ENCODE measurements at places on chromosomes 2 and 18.

DNA sequence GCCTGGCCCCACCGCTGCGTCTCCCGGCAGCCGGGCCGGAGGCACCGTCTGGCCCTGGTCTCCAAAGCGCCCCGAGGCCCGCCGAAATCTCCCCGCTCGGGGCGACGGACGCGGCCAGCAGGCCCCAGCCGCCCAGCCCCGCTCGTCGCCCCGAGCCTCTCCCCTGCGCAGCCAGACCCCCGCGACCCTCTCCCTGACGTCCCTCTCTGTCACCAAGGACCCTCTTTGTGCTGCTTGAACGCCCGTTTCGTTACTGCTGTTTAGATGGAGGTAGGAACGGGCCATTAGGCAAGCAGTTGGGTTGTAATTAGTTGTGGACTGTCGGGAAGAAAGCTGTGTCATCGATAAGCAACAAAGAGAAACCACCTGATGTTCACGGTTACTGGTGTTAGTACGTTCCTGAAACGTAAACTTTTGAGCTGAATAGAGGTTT is 686 bp downstream of the UBXN4 start:
- H3K4me3 ChIP-seq = peak overlapping the region; percentile 98
- H3K27me3 ChIP-seq = no peaks in the 10 kb centered on the region
- peaks cover 34% of the 10 kb centered on the region for H3K4me1 ChIP-seq

- peaks cover 44% of the 10 kb centered on the region for H3K4me1 ChIP-seq
- DNase-seq = no peak
- H3K36me3 ChIP-seq = peaks cover 7% of the 10 kb centered on the region
- peak overlapping the region; percentile 24 for H3K27ac ChIP-seq
- H3K27me3 ChIP-seq = no peaks in the 10 kb centered on the region
- no peak overlapping the region for H3K4me3 ChIP-seq
These were observed 3.3 kb upstream of the YES1 start for GRCh38 chr18:815353-815752.

DNA sequence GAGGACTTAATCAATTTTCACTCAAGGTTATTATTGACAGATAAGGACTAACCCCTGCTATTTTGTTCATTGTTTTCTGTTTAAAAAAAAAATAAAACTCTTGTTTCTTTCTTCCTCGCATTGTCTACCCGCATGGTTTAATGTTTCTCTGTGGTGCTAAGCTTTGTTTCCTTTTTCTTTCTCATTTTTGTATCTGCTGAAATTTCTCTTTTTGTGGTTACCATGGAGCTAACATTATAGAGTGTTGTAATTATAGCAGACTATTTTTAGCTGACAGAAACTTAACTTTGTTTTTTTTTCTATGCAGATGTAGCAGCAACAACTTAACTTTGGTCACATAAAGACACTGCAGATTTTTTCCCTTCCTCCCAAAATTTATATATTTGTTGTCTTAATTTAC is 43.1 kb upstream of the CHN1 start:
- H3K27ac ChIP-seq = no peak overlapping the region
- H3K4me3 ChIP-seq = no peak overlapping the region
- no peaks in the 10 kb centered on the region for H3K4me1 ChIP-seq
- peaks cover 13% of the 10 kb centered on the region for H3K27me3 ChIP-seq
- DNase-seq = no peak

DNA sequence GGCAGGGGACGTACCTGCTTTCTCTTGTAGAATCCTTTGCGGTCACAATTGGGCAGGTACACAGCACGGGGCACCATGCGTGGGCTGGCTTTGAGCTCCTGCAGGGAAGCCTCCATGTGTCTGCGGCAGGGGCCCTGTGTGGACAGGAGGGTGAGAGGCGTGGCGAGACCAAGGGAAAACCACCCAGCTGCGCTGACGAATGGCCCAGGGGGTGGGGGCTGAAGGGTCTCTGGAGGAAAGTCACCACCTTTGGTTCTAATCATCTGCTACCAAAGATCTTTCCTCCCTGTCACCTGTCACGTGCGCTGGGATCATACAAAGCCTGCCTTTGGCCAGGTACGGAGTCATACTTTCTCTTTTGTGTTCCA is 17.3 kb downstream of the IGFBP5 start:
- no peaks in the 10 kb centered on the region for H3K36me3 ChIP-seq
- DNase-seq = no peak
- peaks cover 10% of the 10 kb centered on the region for H3K4me1 ChIP-seq
- no peak overlapping the region for H3K27ac ChIP-seq
- no peak overlapping the region for H3K4me3 ChIP-seq
- peaks cover 3% of the 10 kb centered on the region for H3K27me3 ChIP-seq

DNA sequence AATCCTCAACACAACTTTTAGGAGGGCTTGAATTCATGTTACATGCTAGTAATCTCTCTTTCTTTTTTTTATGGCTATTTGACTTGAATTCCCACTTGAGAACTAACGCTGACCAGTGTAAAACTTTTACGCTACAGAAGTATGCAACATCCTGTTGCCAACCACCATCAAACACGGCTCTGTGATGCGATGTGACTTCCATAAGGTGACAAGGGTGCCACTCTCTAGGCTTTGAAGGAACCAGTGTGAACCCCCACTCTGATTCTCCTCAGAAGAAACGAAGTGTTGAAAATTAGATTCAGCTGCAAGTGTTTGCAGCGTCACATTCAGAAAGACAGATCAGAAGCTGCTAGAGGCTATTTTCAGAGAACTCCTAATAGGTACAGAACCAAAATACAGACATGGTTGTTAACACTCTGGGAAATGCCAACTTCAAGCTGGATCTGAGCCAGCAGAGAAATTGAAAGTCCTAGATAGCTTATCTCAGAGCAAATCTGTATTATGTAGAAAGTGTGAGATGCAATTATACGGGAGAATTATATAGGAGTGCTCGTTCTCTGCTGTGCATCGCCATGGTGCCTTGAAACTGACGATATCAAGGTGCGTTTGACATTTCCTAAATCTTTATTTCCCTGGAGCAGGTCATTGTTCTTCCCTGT is 271.2 kb downstream of the LPIN1 start:
- DNase-seq = no peak
- H3K4me1 ChIP-seq = no peaks in the 10 kb centered on the region
- no peaks in the 10 kb centered on the region for H3K36me3 ChIP-seq
- no peak overlapping the region for H3K27ac ChIP-seq

- H3K4me1 ChIP-seq = no peaks in the 10 kb centered on the region
- H3K36me3 ChIP-seq = no peaks in the 10 kb centered on the region
- H3K4me3 ChIP-seq = no peak overlapping the region
- DNase-seq = no peak
These were observed 34.5 kb upstream of the TMEM87B start for GRCh38 chr2:112020561-112020960.

DNA sequence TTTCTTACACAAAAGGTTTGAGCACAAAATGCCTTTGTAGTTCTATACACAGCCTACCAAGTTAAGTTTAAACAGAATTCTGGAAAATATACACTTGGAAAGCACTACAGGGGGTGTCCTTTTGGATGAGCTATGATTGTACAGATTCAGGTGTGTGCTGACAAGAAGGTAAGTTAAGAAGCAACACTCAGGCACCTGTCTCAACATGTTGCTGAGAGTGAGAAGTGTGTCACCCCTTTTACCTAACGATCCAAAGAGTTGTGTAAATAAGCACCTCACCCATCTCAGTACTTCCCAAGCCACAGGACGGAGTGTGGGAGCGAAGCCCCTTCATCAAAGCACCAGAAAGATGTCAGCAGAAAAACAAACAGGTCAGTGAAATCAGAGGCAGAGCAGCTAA is 109.5 kb upstream of the DAPL1 start:
- DNase-seq = no peak
- no peak overlapping the region for H3K4me3 ChIP-seq
- no peak overlapping the region for H3K27ac ChIP-seq

DNA sequence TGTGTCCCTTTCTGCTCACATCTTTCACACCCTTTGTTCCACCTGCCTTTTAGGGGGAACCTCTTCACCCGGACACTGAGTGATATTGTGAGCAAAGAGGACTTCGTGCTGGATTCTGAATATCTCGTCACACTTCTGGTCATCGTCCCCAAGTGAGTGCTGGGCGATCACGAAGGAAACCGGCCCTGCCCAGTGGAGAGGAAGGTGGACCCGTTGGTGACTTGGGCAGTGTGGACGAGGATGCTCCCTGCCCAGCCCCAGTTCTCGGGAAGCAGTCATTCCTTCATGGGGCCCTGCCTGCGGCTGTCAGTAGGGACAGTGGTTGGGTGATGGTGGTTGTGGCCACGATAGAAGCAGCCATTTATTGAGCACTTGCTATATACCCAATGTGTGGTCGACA is 40.8 kb downstream of the PDIA6 start:
- no peak for DNase-seq
- no peak overlapping the region for H3K27ac ChIP-seq
- H3K27me3 ChIP-seq = no peaks in the 10 kb centered on the region
- H3K36me3 ChIP-seq = no peaks in the 10 kb centered on the region

- H3K27ac ChIP-seq = no peak overlapping the region
- no peaks in the 10 kb centered on the region for H3K36me3 ChIP-seq
- H3K4me1 ChIP-seq = no peaks in the 10 kb centered on the region
- no peak overlapping the region for H3K4me3 ChIP-seq
- peaks cover 15% of the 10 kb centered on the region for H3K27me3 ChIP-seq
These were observed 169.0 kb downstream of the LTBP1 start for GRCh38 chr2:33115728-33116127.

- no peaks in the 10 kb centered on the region for H3K27me3 ChIP-seq
- no peak for DNase-seq
- H3K4me3 ChIP-seq = no peak overlapping the region
These were observed 6.9 kb downstream of the CEP68 start for GRCh38 chr2:65062843-65063825.

- no peak overlapping the region for H3K4me3 ChIP-seq
- no peaks in the 10 kb centered on the region for H3K27me3 ChIP-seq
- H3K27ac ChIP-seq = no peak overlapping the region
- peaks cover 31% of the 10 kb centered on the region for H3K4me1 ChIP-seq
- peaks cover 9% of the 10 kb centered on the region for H3K36me3 ChIP-seq
These were observed 96.6 kb downstream of the PLB1 start for GRCh38 chr2:28592481-28592880.

DNA sequence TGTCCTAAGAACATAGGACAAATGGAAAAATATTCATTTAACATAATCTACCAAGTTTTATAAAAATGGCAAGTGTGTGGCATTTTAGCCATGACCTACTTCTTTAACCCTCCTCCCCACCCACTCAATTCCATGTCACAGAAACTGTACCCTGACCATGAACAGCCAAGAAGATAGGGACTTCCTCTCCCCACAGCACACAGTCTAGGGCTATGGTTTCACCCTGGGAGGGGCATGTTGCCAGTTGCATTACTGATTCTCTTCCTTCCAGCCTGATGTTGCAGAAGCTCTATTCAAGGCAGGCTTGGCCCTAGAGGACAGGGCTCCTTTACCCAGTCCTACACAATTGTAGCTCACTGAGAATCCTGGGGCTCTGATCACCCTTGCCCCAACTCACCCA is 153.6 kb upstream of the KLF7 start:
- H3K27ac ChIP-seq = peak overlapping the region; percentile 28
- no peaks in the 10 kb centered on the region for H3K36me3 ChIP-seq
- no peak overlapping the region for H3K4me3 ChIP-seq
- no peak for DNase-seq
- H3K4me1 ChIP-seq = peaks cover 55% of the 10 kb centered on the region

DNA sequence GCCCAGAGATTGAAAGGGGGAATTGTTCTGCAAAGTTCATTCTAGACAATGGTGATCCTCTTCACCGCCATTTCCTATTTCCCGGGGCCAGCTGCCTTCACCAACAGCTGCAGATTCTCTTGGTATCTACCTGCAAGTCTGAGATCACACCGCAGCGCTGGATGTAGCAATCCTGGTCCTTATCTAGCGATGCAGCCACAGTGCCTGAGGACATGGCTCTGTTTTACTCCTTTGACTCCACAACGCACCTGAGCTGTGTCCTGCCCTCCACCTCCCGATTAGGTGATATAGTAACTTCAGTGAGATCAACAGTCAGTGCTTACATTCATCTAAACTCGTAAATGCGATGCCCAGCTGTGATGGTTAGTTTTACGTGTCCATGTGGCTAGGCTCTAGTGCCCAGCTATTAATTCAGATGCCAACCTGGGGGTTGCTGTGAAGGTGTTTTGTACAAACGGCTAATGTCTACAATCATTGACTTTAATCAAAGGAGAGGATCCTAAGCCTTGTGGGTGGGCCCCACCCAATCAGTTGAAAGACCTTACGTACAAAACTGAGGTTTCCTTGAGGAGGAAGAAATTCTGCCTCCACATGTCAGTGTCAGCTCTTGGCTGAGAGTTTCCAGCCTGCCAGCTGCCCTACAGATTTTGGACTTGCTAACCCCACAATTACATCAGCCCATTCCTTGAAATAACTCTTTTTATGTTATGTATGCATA is 189.8 kb downstream of the SH3BP4 start:
- H3K27me3 ChIP-seq = peaks cover 2% of the 10 kb centered on the region
- no peak for DNase-seq
- no peak overlapping the region for H3K4me3 ChIP-seq
- H3K36me3 ChIP-seq = no peaks in the 10 kb centered on the region
- H3K4me1 ChIP-seq = no peaks in the 10 kb centered on the region

GRCh38 chr18:44943311-44943881 is 262.7 kb downstream of the SETBP1 start:
- H3K36me3 ChIP-seq = no peaks in the 10 kb centered on the region
- H3K4me3 ChIP-seq = no peak overlapping the region
- H3K4me1 ChIP-seq = no peaks in the 10 kb centered on the region
- peaks cover 3% of the 10 kb centered on the region for H3K27me3 ChIP-seq
- no peak overlapping the region for H3K27ac ChIP-seq

- no peaks in the 10 kb centered on the region for H3K4me1 ChIP-seq
- H3K27ac ChIP-seq = no peak overlapping the region
- no peaks in the 10 kb centered on the region for H3K27me3 ChIP-seq
- no peaks in the 10 kb centered on the region for H3K36me3 ChIP-seq
These were observed 44.4 kb upstream of the ACAA2 start for GRCh38 chr18:49857708-49858107.

DNA sequence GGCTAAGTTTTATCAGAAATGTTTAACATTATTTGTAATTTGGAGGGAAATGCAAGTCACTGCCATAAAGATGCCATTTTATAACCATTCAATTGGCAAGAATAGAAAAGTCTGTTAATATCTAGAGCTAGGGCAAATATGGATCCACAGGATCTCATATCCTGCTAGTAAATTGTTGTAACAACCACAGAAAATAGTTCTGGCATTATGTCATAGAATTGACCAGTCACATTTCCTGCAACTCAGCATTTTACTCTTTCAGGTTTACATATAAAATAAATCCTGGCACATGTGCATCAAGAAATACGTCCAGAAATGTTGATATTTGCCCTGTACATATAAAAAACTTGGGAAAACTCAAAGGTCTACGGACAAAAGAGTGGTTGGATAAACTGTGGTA is 32.9 kb downstream of the OSBPL6 start:
- H3K4me1 ChIP-seq = no peaks in the 10 kb centered on the region
- H3K27me3 ChIP-seq = peaks cover 11% of the 10 kb centered on the region
- H3K36me3 ChIP-seq = no peaks in the 10 kb centered on the region
- DNase-seq = no peak

- H3K27me3 ChIP-seq = no peaks in the 10 kb centered on the region
- H3K4me3 ChIP-seq = peak overlapping the region; percentile 61
- peak overlapping the region; percentile 82 for H3K27ac ChIP-seq
- H3K4me1 ChIP-seq = peaks cover 45% of the 10 kb centered on the region
These were observed 149.2 kb downstream of the FAM210A start for GRCh38 chr18:13577091-13577697.
